NCI-H446 (cell line): ENCODE measurements at places on chromosomes 5 and 9.
A peak's percentile ranks its signal among the peaks of the same experiment; 100 is the strongest.

GRCh38 chr9:87850391-87850790, 32.3 kb upstream of the SPATA31E1 start:
- DNase-seq = no peak

DNA sequence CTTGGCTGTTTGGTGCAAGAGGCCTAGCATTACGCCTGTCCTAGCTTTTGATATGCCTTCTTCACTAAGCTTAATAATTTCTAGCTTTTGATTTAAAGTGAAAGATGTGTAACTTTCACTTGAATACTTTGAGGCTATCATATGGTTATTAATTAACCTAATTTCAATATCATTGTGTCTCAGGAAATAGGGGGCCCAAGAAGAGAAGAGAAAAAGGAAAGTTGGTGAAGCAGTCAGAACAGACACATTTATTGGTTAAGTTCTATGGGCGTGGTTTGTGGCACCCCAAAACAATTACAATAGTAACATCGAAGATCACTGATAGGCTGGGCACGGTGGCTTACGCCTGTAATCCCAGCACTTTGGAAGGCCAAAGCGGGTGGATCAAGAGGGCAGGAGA, 40.9 kb upstream of the F2RL2 start:
- DNase-seq = no peak

DNA sequence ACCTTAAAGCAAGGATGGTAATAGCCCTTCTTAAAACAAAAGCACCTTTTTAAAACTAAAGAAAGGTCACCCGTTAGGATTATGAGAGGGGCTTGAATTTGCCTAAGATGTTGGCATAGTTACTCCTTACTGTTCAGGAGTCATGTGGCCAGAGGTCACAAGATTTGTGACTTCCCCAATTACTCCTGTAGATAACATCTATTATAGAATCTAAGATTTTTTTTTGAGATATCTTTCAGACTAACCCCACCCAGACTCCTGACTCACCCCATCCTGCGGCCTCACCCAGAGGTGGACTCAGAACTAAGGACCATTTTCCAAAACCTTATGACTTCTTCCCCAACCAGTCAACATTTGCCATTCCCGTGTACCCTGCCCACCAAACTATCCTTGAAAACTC, 2.4 kb downstream of the CD180 start:
- no peak for DNase-seq

GRCh38 chr9:87259543-87260518, 237.8 kb upstream of the DAPK1 start:
- DNase-seq = no peak

- DNase-seq = no peak
Measured at GRCh38 chr9:97756991-97757390, 59.9 kb upstream of the XPA start.

- no peak for DNase-seq
Measured at GRCh38 chr9:132732326-132733259, 62.3 kb downstream of the GTF3C4 start.

- no peak for DNase-seq
Measured at GRCh38 chr5:68055686-68056085, 159.9 kb upstream of the PIK3R1 start.

DNA sequence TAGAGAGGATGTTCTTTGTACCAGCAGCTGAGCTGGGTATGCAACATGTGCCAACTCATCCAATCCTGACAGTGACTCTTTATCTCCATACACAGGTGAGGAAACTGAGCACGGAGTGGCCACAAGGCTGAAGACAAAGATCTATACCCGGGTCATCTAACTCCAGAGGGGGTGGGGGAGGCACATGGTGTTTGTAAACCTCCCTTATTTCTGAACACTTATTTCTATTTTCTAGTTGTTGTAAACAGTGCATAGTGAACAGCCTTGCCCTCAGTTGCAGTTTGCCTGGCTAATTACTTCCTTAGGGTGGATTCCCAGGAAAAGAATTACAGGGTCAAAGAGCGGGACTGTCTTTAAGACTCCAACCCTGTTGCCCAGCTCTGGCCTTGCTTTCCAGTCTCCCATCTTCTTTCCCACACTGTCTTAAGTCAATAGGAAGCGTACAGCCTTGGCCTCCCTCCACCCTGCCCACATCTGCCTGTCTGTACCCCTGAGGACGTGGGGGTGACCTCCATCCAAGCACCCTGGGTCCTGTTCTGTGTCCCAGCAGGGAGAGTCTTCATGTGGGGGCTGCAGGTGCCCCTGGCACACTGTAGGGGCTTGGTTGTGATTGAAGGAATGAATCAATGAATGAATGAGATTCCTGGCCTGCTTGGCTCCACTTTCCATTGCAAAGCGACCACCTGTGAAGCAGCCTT, 13.2 kb upstream of the FIBCD1 start:
- DNase-seq = no peak

- DNase-seq = no peak
Measured at GRCh38 chr9:137277329-137278041, at the start of gene TOR4A. Gene TOR4A (plus strand): TSS chr9:137277726. CDS start chr9:137278690, 964 bp downstream.

GRCh38 chr5:88556406-88556805, 287.8 kb upstream of the TMEM161B start:
- no peak for DNase-seq

- DNase-seq = no peak
Measured at GRCh38 chr5:154794525-154795234, 39.5 kb downstream of the LARP1 start.

GRCh38 chr5:97547999-97548738, 365.1 kb upstream of the RIOK2 start:
- DNase-seq = no peak

- DNase-seq = no peak
Measured at GRCh38 chr9:89426384-89426961, 71.4 kb downstream of the SEMA4D start.

GRCh38 chr5:56146674-56147073, 86.5 kb downstream of the ANKRD55 start:
- no peak for DNase-seq

DNA sequence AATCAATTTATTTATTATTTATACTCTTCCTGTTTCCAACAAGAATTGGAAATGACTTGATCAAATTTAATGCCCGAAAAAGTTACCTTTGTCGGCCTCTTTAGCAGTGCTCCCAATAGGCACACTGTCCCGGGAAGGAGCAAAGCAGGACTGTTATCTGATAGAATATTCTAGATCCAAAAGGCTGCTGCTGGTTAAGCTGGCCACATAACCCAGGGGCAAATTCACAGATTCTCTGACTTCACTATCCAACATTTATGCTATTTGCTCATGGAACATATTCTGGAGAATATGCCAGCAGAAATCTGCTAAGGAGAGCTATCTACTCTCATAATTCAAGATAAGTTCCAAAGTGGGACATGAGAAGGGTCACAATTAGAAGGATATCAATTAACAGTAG, 100.2 kb upstream of the DMAC1 start:
- no peak for DNase-seq

DNA sequence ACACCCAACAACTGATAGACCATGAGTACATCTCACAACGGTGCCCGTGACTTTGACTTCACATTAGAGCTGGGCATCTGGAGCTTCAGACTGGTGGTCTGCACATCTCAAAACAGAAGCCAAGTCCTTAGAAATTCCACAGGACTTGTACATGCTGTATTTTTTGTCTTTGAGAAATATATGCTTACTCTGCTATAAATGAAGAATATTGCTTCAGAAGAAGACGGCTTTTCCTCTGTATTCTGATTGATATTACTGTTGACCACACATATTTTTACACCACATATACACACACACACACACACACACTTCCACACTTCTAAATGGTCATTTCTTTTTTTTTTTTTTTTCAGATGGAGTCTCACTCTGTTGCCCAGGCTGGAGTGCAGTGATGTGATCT, 338.3 kb upstream of the KIF2A start:
- no peak for DNase-seq

GRCh38 chr5:14838396-14839319, 32.9 kb downstream of the ANKH start:
- no peak for DNase-seq

DNA sequence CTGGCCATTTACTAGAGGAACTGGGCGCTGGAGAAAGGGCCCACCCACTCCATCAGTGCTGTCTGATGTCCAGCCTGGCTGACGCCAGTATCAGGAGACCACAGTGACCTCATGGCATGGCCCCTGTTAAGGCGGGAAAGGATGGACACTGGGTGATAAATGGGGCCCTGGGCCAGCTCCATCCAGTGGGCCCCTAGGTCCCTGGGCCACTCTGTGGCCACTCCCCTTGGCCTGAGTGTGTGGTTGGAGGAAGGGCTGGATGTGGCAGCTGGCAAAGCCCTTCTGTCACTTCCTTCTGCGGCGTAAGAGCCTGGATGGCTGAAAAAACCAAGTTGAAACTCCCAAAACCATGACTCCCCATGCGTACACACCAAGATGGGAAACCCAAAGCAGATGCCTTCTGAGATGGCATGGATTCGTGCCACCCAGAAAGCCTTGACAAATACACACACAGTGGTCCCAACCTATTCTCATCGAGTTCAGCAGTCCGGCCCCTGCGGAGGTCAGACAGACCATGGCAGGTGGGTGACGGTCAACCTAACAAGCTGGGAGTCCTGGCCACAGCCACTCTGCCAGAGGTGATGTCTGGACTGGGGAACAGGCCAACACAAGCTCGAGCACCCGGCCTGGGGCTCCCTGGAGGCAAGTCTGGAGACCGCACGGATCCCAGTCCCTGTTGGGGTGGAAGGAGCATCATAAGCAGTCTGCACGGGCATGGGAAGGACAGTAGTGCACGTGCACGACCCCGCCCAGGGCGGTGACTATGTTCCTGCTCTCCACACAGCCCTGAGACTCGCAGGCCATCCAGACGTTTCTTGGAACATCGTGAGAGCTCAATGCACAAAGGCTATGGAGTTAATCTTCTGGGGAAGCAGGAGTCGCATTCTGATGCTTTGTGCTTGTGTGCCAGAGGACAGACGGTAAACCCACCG, 45.2 kb upstream of the NOTCH1 start:
- DNase-seq = no peak

GRCh38 chr5:54282876-54283275, 27.5 kb downstream of the ARL15 start:
- DNase-seq = no peak

DNA sequence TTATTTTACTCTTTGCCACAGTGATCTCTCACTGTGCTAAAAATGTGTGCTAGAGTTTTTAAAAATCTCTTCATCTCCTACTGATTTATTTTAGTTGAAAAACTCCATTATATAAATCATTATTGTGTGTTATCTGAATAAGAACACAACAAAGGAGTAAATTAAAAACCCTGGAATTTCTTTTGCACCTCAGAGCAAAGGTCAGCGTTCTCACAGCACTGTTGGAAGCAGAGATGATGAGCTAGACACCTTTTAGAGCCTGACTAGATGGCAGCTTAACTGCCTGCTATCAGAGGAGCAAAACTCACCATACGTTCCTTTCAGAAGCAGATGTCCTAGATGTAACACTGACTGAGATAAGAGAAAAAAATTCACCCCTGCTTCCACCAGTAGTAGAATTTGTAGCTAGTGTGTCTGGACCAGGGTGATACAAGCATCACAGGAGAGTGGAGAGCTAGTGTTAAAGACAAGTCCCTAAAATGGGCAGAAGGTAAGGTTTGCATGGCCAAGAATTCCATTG, 147.1 kb downstream of the ENTREP1 start:
- DNase-seq = no peak

- DNase-seq = no peak
Measured at GRCh38 chr5:107980923-107981692, 310.4 kb upstream of the EFNA5 start.

GRCh38 chr9:69046723-69047122, 11.2 kb downstream of the FXN start:
- DNase-seq = no peak

- DNase-seq = no peak
Measured at GRCh38 chr9:15138357-15138686, 168.7 kb downstream of the TTC39B start.

GRCh38 chr5:133751421-133751820, 139.1 kb upstream of the FSTL4 start:
- no peak for DNase-seq

DNA sequence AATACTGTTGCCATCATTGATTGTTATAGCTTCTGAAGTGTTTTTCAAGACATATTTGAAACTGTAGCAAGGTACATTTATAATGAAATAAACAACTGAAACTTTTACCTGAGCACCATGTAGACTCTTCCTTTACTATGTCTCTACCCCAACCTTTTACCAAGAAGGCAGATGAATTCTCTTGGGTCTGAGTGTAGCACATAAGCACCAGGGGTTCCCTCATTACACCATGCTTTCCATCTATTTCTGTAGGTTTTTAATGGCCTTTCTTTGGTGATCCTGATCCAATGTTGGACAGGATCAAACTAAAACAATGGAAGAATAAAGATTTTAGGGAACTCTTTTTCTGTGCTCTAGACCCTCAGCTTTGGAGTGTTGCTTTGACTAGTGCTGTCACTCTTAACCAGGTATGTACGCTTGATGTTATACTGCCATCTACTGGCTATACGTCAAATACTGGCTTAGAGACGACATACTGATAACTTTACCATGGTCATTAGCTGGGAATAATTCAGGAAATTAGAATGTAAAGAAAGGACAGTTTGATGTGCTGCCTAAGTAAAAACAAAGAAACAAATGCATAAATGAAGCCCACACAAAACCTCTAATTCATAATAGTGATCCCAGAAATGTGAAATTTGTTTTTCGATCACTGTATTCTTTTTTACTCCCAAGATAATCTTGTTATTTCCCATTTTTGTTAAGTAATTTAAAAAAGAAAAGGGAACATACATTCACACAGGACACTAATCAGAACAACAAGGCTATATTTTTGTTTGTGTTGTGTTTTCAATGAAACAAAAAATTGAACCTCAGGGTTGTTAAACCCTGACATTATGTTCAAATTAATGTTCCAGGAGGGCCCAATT, 30.7 kb downstream of the IFNW1 start:
- DNase-seq = peak; percentile 79

GRCh38 chr9:85425153-85425611, 316.6 kb downstream of the AGTPBP1 start:
- DNase-seq = no peak

- DNase-seq = no peak
Measured at GRCh38 chr5:95027151-95027721, 257.7 kb downstream of the MCTP1 start.

DNA sequence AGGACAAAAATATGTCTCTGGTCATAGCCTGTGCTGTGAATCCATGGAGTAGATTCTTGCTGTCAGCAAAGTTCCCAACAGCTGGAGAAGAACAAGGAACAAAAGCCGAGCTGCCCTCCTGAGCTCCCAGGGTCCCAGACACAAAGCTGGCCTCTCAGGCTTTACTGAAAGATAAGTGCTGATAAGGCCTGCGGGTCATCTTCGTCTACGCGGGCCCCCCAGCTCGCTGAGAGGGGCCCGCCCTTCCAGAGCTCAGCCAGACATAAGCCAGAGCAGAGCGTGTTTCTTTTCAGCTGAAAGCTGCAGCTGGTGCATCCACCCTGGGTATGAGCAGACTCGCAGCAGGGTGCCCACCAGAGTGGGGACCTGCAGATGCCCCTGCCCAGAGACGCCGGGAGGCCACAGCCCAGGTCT, 84.7 kb downstream of the HSD17B3 start:
- no peak for DNase-seq
